ENCODE measurements at places on chromosomes 1 and 21. TPM values are rescaled to one million over a fixed set of nuclear protein-coding genes. Genes with fewer than 3 reads are reported as not detected.

The PBX1 gene
- total RNA-seq, result 88.3 TPM

The OR14K1 gene
- total RNA-seq, result 0.49 TPM

The SLC37A1 gene
- 0.65 TPM for total RNA-seq

The HSD3B2 gene
- not detected for total RNA-seq

The CFAP126 gene
- not detected for total RNA-seq

The CRNN gene
- total RNA-seq, result not detected

The C1orf94 gene
- total RNA-seq, result under 0.01 TPM

The PROX1 gene
- total RNA-seq, result 0.16 TPM

The OLIG1 gene
- not detected for total RNA-seq

The NBPF4 gene
- not detected for total RNA-seq

The CNKSR1 gene
- total RNA-seq, result not detected

The DCST2 gene
- not detected for total RNA-seq

The MMEL1 gene
- total RNA-seq, result not detected

The DNALI1 gene
- 5.3 TPM for total RNA-seq

The VWA1 gene
- 3.4 TPM for total RNA-seq

The MEX3A gene
- 0.65 TPM for total RNA-seq

The HOOK1 gene
- not detected for total RNA-seq

The ATG4C gene
- 11.2 TPM for total RNA-seq

The CXADR gene
- total RNA-seq, result 0.49 TPM

The FOXO6 gene
- total RNA-seq, result not detected
